SHP77 (cell line): ENCODE measurements at places on chromosomes 4 and X.

- no peak for DNase-seq
Measured at GRCh38 chrX:131317326-131317725, 28.2 kb upstream of the IGSF1 start.

GRCh38 chr4:187414716-187415115 lies 580.9 kb upstream of the ZFP42 start:
- no peak for DNase-seq

GRCh38 chr4:137819964-137820383 lies 287.7 kb upstream of the PCDH18 start:
- peak; percentile 22 for DNase-seq

DNA sequence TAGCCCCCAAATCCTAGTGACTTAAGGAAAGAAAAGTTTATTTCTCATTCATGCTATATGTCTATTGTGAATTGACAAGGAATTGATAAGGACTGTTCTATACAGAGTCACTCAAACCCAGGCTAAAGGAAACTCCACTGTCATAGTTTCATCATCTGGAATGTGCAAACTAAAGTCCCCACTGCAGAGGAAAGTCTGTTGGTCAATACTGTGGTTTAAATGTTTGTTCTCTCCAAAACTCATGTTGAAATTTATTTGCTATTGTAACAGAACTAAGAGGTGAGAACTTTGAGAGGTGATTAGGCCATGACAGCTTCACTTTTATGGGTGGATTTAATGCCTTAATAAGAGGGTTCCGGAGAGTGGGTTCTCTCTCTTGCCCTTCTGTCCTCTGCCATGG lies 149.6 kb downstream of the COX18 start:
- DNase-seq = no peak

DNA sequence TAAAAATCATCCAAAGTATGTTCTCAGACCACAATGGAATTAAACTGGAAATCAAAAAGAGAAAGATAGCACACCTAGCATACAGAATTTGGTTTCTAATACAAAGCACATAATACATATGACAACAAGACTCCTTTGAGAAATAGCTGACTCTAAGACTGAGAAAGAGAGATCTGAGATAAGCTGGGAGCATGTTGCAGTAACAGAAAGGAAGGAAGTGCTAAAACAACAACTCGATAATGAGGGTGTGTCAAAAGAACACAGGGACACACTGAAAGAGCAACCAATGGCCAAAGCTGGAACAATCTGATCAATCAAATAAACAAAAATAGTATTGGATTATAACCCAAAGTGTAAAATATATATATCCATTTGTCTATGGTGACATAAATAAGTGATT lies 586.6 kb downstream of the C4orf33 start:
- DNase-seq = no peak

- no peak for DNase-seq
Measured at GRCh38 chr4:153433754-153434105, 32.4 kb upstream of the TMEM131L start.

- DNase-seq = no peak
Measured at GRCh38 chrX:81205551-81205950, 3.6 kb downstream of the SH3BGRL start.

- DNase-seq = no peak
Measured at GRCh38 chr4:124964251-124964650, 251.7 kb upstream of the ANKRD50 start.

DNA sequence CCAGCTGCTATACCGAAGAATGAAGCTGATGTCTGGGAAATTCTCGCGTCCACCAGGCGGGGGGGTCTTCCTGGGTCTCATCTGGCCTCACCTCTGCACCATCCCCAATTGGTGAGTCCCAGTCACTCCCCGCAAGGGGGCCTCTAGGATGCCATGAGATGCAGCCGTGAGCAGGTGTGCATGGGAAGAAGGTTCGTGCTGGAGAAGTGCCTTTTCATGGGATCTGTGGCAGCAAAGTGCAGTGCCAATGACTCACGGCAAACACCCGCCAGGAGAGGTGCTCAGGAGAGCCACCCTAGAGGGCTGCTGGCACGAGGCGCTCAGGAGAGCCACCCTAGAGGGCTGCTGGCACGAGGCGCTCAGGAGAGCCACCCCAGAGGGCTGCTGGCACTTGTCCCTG lies 55.1 kb downstream of the CPZ start:
- no peak for DNase-seq

- no peak for DNase-seq
Measured at GRCh38 chr4:54187148-54187547, 41.9 kb upstream of the PDGFRA start.

DNA sequence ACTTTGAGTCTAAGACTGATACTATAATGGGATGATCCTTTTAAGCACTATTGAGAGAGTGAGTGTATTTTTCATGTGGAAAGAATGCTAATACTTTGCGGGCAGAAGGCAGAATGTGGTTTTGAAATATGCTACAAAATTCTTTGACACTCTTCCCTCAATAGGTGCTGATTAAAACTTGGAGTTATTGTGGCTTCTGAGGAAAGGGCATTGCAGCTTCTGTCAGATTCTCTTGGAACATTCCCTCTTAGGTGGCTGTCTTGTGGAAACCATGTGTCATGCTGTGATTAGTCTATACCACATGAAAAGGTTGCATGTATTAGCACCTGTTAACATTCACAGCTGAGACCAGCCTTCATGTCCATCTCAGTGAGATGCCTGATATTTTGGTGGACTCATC lies 547.0 kb downstream of the STIM2 start:
- DNase-seq = no peak

DNA sequence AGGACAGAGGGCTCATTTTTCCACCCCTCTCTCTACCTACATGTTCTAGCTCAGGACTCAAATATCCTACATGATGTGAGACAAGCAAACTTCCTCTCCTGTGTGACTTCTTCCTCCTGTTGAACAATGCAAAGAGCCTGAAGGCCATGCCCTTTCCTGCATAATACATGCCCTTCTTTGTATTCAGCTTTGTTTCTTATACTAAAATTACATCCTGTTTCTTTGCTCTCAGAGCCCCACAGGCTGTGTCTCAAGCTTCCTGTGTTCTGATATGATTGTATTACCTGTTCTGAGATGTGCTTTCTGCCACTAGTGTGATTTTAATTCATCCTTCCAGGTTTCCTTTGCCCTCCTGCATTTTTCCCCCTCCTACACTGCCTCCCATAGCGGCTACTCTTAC lies 166.4 kb upstream of the AFF2 start:
- no peak for DNase-seq

DNA sequence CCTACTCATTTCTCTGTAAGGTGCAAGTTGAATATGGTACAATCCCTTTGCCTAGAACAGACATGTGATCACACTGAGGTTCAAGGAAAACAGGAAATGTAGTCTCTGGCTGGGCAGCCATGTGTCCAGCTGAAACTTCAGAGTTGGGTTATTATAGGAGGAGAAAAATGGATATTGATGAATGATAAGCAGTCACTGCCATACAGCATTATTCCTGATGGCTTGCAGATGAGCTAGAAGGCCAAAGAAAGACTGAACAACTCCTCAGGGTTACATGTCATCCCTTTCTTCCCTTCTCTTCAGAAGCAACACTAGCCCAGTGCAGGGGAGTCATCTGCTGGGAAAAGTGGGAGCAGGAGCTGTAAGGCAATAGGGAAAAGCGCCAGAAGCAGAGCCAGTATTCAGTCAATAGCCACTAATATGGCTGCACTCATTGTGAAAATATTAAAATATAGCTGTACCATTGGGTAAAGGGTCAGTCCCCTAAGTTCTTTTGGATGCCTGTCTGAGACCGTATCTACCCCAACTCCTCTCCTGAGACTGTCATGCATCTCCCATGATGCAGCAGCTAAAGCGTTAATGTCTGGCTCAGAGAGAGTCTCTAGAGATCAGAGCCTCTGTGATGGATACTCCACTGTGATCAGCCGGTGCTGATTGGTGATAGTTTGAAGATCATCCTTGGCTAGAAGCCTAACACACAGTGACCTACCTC lies 20.5 kb downstream of the PHOX2B start:
- DNase-seq = no peak

- DNase-seq = peak; percentile 2
Measured at GRCh38 chr4:174631901-174632758, 109.8 kb upstream of the HPGD start.

DNA sequence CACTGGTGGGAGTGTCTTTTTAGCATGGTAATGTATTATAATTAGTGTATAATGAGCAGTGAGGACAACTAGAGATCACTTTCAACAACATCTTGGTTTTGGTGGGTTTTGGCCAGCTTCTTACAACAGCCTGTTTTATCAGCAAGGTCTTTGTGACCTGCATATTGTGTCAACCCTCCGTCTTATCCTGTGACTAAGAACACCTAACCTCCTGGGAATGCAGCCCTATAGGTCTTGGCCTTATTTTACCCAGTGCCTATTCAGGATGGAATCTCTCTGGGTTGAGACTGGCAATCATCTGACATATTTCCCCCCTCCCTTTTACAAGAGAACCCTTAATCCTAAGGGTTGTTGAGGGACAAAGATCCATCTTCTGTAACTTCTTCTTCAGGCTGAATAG lies 21.9 kb upstream of the ADH4 start:
- DNase-seq = no peak

DNA sequence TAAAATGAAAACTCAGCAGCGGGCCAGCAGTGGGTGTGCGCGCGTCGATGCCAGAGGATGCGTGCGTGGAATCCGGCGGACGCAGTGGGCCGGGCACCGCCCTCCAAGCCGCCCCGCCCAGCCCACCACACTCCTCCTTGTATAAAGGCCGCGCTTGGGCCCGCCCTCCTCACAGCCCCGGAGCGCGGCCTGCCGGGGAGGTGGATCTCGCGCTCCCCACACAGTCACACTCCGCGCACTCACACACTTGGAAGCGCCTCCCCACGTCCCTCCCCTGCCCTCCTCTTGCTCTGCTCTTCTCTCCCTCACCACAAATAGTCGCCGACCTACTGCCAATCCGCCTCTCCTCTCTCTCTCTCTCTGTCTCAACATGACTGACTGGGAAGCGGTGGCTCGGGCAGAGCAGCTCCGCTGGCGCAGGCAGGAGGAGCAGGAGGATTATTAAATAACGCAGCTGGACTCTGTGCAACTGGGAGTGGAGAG lies at the start of gene CCSER1:
Gene CCSER1, plus strand, starts transcription at position 172 of the 483 bp plus-strand sequence.
- peak; percentile 34 for DNase-seq

- DNase-seq = no peak
Measured at GRCh38 chr4:140704964-140705363, 51.2 kb downstream of the TBC1D9 start.

- no peak for DNase-seq
Measured at GRCh38 chr4:143127621-143128020, 57.1 kb upstream of the USP38 start.

GRCh38 chrX:30304866-30305265 lies 4.3 kb downstream of the NR0B1 start:
- peak; percentile 73 for DNase-seq

- no peak for DNase-seq
Measured at GRCh38 chrX:134287346-134287745, 50.4 kb downstream of the CCDC160 start.

DNA sequence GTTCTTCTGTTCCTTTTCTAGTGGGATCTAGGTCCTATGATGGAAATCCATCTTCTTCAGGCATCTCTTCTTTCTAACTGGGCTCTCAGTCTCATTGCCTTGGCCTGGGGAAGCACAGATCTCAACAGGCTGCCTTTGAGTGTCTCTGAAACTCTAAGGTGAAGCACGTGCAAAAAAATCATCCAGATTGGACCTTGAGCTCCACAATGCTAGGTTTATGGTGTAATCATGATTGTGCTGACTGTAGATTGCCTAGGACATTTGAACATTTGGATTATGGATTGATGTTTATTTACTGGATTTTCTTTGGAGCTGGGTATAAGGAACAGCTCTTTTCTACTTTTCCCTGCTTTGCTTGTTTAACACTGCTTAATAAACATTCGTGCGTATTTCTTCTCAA lies 191.5 kb upstream of the NR3C2 start:
- no peak for DNase-seq

DNA sequence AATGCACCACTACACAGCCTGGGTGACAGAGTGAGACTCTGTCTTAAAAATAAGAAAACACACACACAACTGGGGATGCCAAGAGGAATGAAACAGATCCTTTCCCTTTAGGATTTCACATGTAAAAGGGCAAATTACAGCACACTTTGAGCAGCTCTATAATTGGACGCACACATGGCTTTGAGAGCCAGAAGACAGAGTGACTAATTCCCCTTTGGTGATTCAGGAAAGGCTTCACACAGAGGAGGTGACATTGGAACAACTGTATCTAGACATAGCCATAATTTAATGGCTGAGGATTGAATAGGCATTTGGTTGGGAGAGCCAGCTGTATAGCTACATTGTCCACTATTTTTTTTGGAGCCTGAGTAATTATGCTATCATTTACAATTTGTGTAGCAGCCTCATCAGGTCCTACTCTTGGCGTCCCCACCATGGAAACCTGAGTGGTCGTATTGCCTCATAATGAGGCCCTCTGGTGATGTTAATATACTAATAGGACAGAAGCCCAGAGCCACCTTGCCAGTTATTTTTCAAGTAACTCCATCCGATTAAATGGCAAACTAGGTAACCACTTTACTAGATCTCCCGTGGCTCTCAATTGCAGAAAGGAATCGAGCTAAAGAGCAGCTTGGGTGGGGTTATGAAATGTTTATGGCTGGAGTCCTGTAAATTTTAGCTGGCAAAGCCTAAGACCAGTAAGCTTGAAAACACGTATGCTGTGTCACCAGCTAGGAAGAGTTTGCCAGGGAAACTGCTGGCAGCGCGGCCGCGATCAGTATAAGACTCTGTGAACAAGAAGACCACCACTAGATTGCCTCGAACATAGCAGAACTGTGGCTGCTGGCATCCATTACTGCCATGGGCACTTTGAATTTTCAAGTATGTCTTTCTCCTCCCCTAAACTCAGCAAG lies 8.5 kb upstream of the PPEF1 start:
- DNase-seq = no peak

DNA sequence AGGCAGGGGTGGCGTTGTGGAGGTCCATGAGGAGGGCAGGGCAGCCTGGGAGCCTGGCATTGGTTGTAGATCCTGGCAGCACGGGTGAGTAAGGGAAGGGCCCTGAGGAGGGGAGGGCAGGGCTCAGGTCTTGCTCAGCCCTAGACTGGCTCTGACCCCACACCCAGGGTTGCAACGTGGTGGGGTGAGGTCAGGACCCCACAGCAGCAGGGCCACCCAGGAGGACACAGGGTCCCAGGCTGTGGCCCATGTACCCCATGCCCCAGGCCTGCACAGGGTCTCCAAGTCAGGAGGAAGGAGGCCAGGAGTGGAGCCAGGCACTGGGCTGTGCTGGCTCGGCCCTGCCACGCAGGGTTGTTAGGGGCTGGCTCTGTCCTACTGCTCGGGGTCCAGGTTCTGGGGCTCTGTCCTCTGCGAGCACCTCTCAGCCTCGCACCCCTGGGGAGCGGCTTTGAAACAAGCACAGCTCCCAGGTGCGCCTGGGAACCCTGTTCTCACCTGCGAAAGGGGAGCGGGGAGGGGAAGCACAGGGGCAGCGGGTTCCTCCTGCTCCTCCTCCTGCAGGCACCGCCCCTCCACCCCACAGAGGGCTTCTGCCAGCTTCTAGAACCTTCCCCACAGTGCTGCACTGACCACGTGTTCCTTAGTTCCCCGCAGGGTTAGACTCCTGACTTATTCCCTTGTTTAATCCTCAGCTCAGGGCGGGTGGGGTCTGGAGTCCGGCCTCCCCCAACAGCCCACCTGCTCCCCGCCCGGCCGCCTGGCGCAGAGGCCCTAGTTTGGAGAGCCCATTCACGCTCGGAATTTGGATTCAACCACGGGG lies 20.4 kb downstream of the MSANTD1 start:
- no peak for DNase-seq
